Kidney (tissue), 22 donors: ENCODE measurements at places on chromosomes 7 and 10. TPM values are rescaled to one million over a fixed set of nuclear protein-coding genes. Genes with fewer than 3 reads are reported as not detected.

DNA sequence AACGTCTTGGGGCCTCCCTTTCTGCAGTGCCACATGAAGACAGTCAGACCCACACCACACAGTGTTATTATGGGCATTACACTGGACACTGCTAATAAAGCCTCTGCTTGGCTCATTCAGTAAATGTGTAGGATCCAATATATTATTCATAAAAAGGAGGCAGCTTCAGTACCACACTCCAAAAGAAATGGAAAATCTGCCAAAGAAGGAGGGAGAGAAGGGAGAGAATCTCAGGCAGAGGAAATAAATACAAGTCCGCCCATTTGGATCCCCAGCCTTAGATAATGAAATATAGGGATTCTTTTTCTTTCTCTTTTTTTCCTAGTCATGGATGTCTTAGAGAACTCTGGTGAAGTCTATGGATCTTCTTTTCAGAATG, 162.2 kb downstream of the ELMO1 start:
- no peaks in the 10 kb centered on the region for H3K4me1 ChIP-seq
- H3K27ac ChIP-seq = no peak overlapping the region
- no peaks in the 10 kb centered on the region for H3K36me3 ChIP-seq

DNA sequence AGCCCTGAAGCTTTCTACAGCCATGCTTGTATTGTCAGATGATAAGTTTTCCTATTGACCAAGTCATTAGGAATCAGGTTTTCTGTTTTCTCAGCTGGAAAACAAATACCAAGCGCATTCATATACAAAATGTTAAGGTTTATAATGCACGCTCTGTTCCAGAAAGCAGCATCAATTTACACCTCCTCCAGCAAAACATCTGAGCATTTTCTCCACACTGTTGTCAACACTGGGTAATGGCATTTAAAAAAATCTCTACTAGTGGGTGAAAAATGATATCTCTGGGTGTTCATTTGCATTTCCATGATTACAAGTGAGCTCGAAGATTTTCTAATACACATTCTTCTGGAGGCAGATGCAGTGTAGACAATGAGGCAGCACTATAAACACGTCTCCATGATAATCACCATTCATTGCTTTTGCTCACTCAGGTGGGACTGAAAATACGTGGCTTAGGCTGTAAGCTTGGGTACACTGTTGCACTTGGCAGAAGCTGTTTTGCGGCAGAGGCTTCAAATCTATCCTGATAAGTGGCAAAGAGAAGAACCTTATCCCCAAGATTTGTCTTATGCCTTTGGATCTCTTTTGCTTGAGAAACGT, 114.8 kb upstream of the PLPP4 start:
- H3K4me1 ChIP-seq = no peaks in the 10 kb centered on the region
- H3K27ac ChIP-seq = no peak overlapping the region
- no peak overlapping the region for H3K4me3 ChIP-seq
- H3K27me3 ChIP-seq = no peaks in the 10 kb centered on the region

DNA sequence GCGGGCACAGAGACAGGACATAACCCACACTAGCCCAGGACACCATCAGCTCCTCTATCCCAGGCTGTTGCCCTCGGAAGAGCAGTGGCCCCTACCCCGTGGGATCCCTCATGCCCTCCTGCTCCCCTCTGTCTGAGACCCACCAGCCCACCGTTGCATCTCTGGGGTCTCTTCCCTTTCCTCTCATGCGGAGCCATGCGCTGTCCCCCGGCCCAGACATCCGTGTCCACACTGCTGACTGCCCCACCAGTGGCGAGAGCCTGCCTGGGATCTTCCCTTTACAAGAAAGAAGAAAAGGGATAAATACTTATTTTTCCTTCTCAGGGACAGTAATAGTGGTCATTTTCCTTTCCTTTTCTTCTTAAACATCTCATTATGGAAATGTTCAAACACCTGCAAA, 115.4 kb downstream of the WDR37 start:
- H3K4me1 ChIP-seq = no peaks in the 10 kb centered on the region
- H3K27me3 ChIP-seq = no peaks in the 10 kb centered on the region
- H3K36me3 ChIP-seq = no peaks in the 10 kb centered on the region
- DNase-seq = no peak

GRCh38 chr10:116038259-116038658, 234.7 kb downstream of the GFRA1 start:
- H3K27ac ChIP-seq = no peak overlapping the region
- H3K4me3 ChIP-seq = no peak overlapping the region
- no peaks in the 10 kb centered on the region for H3K36me3 ChIP-seq
- no peaks in the 10 kb centered on the region for H3K27me3 ChIP-seq

GRCh38 chr10:114879541-114880158, 58.1 kb downstream of the FHIP2A start:
- no peak overlapping the region for H3K4me3 ChIP-seq
- H3K36me3 ChIP-seq = no peaks in the 10 kb centered on the region
- no peaks in the 10 kb centered on the region for H3K4me1 ChIP-seq
- H3K27me3 ChIP-seq = no peaks in the 10 kb centered on the region

GRCh38 chr7:65477326-65477725, 103.7 kb downstream of the ZNF92 start:
- H3K36me3 ChIP-seq = no peaks in the 10 kb centered on the region
- H3K4me1 ChIP-seq = no peaks in the 10 kb centered on the region
- H3K27me3 ChIP-seq = no peaks in the 10 kb centered on the region
- H3K27ac ChIP-seq = no peak overlapping the region
- no peak overlapping the region for H3K4me3 ChIP-seq

INHBA gene
- total RNA-seq = 5.9 TPM

UCMA gene
- not detected for total RNA-seq

- no peaks in the 10 kb centered on the region for H3K36me3 ChIP-seq
- DNase-seq = no peak
- H3K27me3 ChIP-seq = no peaks in the 10 kb centered on the region
- no peak overlapping the region for H3K27ac ChIP-seq
Measured at GRCh38 chr10:130931256-130931655, 380.3 kb downstream of the TCERG1L start.

- no peak overlapping the region for H3K4me3 ChIP-seq
- no peaks in the 10 kb centered on the region for H3K36me3 ChIP-seq
- no peak for DNase-seq
- no peaks in the 10 kb centered on the region for H3K27me3 ChIP-seq
Measured at GRCh38 chr10:30026578-30026977, 32.8 kb downstream of the JCAD start.

DNA sequence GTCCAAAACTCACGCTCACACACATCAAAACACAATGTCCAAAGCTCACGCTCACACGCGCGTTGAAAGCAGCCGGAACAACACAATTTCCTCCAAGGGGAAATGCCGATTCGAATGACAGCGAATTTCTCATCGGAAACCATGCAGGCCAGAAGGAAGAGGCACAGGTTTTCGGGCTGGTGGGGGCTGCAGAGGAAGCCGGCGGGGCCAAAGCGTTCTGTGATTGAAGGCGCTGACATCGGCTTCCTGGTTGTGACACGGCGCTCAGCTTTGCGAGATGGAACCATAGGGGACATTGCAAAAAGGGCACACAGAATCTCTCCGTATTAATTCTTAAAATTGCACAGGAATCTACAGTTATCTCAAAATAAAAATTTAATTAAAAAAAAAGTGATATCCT, 61.3 kb downstream of the FOXL3 start:
- no peak for DNase-seq
- H3K36me3 ChIP-seq = no peaks in the 10 kb centered on the region

SNX10 gene
- total RNA-seq = 72.0 TPM

DNA sequence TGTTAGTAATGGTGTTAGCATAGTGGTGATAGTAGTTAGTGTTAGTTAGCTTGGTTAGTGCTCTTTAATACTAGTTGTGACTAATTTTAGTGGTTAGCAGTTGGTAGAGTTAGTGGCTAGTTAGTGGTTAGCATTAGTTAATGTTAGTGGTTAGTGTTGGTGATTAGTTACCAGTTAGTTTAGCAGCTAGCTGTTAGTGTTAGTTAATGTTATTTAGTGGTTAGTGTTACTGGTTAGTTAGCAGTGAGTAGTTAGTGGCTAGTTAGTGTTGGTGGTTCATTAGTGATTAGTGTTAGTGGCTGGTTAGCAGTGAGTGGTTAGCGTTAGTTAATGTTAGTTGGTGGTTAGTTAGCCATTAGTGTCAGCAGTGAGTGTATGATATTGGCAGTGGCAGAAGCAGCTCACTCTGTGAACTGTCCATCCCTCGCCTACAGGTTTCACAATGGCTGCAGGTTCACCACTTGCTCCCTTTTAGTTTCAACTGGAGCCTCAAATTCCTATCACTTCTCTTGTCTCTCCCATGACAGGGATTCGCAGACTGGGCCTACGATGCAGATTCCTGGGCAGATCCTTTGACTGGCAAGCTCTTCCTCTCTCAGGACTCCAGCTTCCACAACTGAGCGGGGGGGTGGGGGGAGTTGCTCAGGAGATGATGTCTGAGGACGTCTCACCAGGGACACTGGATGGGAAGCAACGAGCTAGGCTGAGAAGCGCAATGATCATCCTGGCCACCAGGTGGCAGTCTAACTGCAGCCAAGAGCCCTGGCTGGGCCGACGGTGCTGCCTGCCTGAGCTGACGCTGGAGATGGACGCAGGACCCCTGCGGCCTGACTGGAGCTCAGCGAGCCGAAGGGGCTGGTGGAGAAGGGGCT, 19.5 kb downstream of the GHRHR start:
- no peaks in the 10 kb centered on the region for H3K36me3 ChIP-seq
- no peaks in the 10 kb centered on the region for H3K27me3 ChIP-seq
- H3K4me3 ChIP-seq = no peak overlapping the region

- DNase-seq = no peak
- H3K36me3 ChIP-seq = no peaks in the 10 kb centered on the region
- H3K27ac ChIP-seq = no peak overlapping the region
- no peak overlapping the region for H3K4me3 ChIP-seq
- no peaks in the 10 kb centered on the region for H3K27me3 ChIP-seq
Measured at GRCh38 chr7:85407391-85407790, 220.5 kb upstream of the SEMA3D start.

GRCh38 chr10:36177071-36177470, 535.0 kb upstream of the FZD8 start:
- H3K36me3 ChIP-seq = no peaks in the 10 kb centered on the region
- DNase-seq = no peak
- H3K4me1 ChIP-seq = no peaks in the 10 kb centered on the region

GRCh38 chr7:117048882-117049281, 95.6 kb downstream of the ST7 start:
- no peaks in the 10 kb centered on the region for H3K27me3 ChIP-seq
- no peak overlapping the region for H3K27ac ChIP-seq
- H3K4me3 ChIP-seq = no peak overlapping the region

- no peak overlapping the region for H3K27ac ChIP-seq
- H3K27me3 ChIP-seq = no peaks in the 10 kb centered on the region
- no peak overlapping the region for H3K4me3 ChIP-seq
- no peak for DNase-seq
- H3K4me1 ChIP-seq = no peaks in the 10 kb centered on the region
Measured at GRCh38 chr7:46485481-46486065, 564.5 kb upstream of the IGFBP3 start.

CDNF gene
- total RNA-seq = 2.1 TPM

GRCh38 chr7:138396251-138397070, 63.6 kb upstream of the TRIM24 start:
- H3K27ac ChIP-seq = no peak overlapping the region
- H3K27me3 ChIP-seq = no peaks in the 10 kb centered on the region

ZNF804B gene
- 0.19 TPM for total RNA-seq

FFAR4 gene
- 1.0 TPM for total RNA-seq

ZMYND11 gene
- total RNA-seq = 80.7 TPM

DNA sequence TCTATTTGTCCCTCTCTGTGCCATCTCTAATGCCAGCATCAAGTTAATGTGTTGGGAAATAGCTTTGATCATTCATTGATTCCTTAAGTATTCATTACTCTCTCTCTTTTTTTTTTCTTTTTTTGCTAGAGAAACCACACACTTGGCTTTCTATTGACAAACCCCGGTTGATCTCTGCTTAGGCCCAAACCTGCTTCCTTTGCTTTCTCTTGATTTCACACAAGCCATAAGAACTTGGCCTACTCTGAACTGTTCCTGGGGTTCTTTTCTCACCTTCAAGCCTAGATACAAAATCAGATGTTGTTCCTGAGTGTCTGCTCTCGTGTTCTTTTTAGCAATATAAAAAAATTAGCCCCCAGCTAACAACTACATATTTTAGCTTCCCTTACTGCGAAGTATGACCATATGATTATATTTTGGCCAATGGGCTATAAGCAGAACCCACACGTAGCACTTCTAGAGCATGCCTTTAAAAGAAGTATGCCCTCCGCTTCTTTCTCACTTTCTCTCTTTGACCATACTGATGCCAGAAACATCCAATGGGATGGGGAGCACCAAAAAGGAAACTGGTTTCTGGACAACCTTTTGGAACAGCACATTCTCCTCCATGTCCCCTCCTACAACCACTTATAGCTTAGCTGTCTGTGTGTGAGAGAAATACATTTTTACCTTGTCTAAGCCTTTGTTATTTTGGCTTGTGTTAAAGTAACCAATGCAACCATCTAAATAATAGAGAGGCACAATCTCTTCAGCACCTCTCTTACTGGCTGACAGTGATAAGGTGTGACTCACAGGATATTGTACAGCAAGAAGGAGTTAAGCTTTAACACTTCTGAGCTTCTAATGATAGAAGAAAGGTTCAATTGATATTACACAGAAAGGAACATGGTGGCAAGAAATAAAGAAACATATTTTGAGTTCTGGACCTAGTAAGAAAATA, 96.6 kb upstream of the LRRN3 start:
- no peak overlapping the region for H3K4me3 ChIP-seq
- no peaks in the 10 kb centered on the region for H3K27me3 ChIP-seq
- no peak for DNase-seq

DNA sequence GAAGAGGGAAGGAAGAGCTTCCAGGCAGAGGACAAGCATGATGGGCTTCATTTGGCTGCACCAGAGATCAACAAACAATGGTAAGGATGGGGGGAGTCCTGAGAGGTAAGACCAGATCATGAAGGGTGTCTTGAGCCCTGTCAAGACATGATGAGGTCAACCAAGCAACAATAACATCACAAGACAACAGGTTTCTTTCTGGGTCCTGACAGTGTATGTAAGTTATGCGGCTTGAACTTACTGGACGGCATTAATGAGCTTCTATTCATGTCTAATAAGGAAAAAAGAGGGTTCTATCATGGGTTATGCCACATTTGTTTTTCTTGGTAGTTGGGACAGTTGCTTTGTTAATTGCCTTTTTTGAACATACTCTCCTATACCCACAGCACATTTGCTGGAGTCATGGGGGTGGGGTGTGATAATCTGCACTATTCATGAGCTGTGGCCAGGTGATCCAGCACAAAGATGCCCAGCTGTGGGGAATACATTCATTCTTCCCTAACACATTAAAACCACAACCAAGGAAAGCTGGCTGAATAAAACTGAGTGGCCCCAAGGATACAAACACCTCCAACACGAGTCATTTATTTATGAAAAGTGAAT, 168.8 kb upstream of the KLF14 start:
- no peaks in the 10 kb centered on the region for H3K27me3 ChIP-seq
- no peaks in the 10 kb centered on the region for H3K36me3 ChIP-seq
- H3K27ac ChIP-seq = peak overlapping the region; percentile 73
- no peak for DNase-seq

- H3K4me3 ChIP-seq = no peak overlapping the region
- no peaks in the 10 kb centered on the region for H3K36me3 ChIP-seq
- no peaks in the 10 kb centered on the region for H3K4me1 ChIP-seq
- DNase-seq = no peak
Measured at GRCh38 chr10:77630507-77630848, 7.1 kb downstream of the KCNMA1 start.

YAE1 gene
- 19.7 TPM for total RNA-seq

GRCh38 chr7:140677496-140677895, 4.8 kb downstream of the ADCK2 start:
- H3K27ac ChIP-seq = no peak overlapping the region
- peaks cover 18% of the 10 kb centered on the region for H3K4me1 ChIP-seq
- H3K36me3 ChIP-seq = no peaks in the 10 kb centered on the region
- H3K4me3 ChIP-seq = no peak overlapping the region
- no peaks in the 10 kb centered on the region for H3K27me3 ChIP-seq
- DNase-seq = no peak

- H3K36me3 ChIP-seq = no peaks in the 10 kb centered on the region
- H3K27ac ChIP-seq = no peak overlapping the region
- DNase-seq = no peak
- H3K4me1 ChIP-seq = no peaks in the 10 kb centered on the region
- no peaks in the 10 kb centered on the region for H3K27me3 ChIP-seq
Measured at GRCh38 chr10:111986079-111986478, 197.5 kb downstream of the GPAM start.
